ENCODE measurements at places on chromosomes 4 and X. TPM values are rescaled to one million over a fixed set of nuclear protein-coding genes. Genes with fewer than 3 reads are reported as not detected.

The AFP gene
- 1.7 TPM for total RNA-seq

The POF1B gene
- total RNA-seq: not detected

The GUCY1A1 gene
- total RNA-seq: 0.11 TPM

The FOXP3 gene
- not detected for total RNA-seq

The CDX4 gene
- not detected for total RNA-seq

The GASK1B gene
- 30.6 TPM for total RNA-seq

The RNF128 gene
- 1.5 TPM for total RNA-seq

The RTL3 gene
- total RNA-seq: not detected

The TMEM192 gene
- 7.9 TPM for total RNA-seq

The HOPX gene
- 2.2 TPM for total RNA-seq

The SLIT2 gene
- 97.5 TPM for total RNA-seq

The HMGN5 gene
- total RNA-seq: 1.7 TPM

The S100P gene
- total RNA-seq: not detected

The CTAG2 gene
- not detected for total RNA-seq

The UGT2B10 gene
- not detected for total RNA-seq

The FOXR2 gene
- not detected for total RNA-seq

The PLK4 gene
- total RNA-seq: 38.1 TPM

The CFI gene
- total RNA-seq: 3.0 TPM

The ART3 gene
- not detected for total RNA-seq

The ARHGAP36 gene
- total RNA-seq: not detected
